Activated CD8-positive, alpha-beta memory T cell treated with anti-CD3 and anti-CD28 coated beads for 1 hour (primary cell): ENCODE measurements at places on chromosomes 3 and 15.
A peak's percentile ranks its signal among the peaks of the same experiment; 100 is the strongest.

- DNase-seq: no peak
Measured at GRCh38 chr15:99514306-99514705, 51.5 kb upstream of the MEF2A start.

- DNase-seq: no peak
Measured at GRCh38 chr3:138687236-138687635, 78.7 kb downstream of the FAIM start.

- no peak for DNase-seq
Measured at GRCh38 chr3:153404157-153404556, 242.1 kb downstream of the RAP2B start.

DNA sequence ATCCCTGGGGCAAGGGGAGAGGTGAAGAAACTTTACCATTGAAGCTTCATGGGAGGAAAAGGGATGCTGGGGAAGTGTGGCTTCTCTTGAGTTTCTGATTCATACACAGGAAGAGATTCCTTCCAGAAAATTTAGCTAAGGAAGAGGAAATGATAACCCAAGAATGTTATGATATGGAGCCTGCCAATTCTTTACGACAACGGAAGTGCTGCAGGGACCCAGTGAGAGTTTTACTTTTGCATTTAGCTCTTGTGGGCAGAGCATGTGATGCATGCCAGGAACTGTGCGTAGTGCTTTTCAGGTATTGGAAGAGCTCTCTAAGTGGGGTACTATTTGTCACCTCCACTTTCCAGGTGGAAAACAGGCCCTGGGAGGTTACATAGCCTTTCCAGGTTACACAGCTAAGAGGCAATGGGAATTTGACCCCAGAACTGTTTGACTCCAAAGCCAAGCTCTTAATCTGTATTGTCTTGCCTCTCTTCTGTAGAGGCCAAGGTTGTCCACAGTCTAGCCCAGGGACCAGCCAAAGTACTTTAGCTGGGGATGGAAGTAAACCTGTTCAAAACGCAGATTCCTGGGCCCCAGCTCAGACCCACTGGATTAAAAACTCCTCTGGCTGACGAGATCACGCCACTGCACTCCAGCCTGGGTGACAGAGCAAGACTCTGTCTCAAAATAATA lies 23.0 kb downstream of the CMTM7 start:
- no peak for DNase-seq

DNA sequence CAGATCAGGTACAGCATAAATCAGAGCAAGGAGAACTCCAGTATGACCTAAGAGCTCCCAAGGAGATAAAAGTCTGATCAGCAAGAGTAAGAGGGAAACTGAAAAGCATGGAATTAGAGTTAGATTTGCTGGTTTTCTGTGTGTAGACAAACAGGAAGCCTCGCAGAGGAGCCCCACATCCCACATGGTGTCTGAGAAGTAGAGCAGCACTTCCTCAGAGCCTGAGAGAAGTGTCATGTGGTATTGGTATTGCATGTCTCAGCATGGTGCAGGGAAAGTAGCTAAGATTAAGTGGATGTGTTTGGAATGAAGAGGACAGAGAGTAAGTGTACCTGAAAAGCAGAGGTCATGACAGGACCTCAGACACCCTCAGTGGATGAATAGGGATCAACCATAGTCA lies 175.4 kb upstream of the GBE1 start:
- no peak for DNase-seq

DNA sequence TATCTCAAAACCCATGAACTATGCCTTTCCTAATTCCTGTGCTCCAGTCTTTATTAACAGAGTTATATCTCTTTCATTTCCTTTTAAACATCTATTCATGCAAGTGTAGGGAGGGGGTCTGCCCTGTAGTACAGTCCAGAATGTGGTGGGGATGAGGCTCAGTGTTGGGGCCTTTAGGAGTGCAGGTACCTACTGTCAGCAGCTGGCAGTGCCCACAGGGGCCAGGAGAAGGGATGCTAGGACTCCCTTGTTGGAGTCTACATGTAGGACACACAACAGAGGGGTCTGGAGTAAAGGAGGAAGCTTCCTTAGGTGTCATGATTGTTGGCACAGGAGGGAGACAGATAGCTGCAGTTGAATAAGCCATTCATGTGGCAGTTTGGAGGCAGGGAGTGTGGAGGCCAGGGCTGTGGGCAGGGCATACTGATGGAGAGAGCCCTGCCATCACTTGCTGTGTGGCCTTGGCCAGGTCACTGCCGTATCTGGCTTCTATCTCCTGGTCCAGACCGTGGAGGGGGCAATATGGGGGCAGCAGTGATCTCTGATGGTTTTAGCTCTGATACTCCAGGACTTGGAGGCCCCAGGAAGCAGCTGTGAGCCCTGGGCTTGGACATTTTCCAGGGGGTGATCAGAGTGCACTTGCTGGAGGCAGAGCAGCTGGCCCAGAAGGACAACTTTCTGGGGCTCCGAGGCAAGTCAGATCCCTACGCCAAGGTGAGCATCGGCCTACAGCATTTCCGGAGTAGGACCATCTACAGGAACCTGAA lies 29.5 kb downstream of the ESYT3 start:
- no peak for DNase-seq

GRCh38 chr3:183576487-183577107 lies 21.1 kb upstream of the KLHL6 start:
- DNase-seq: no peak

- DNase-seq: no peak
Measured at GRCh38 chr15:76987896-76988860, 6.7 kb upstream of the PSTPIP1 start.

- peak; percentile 3 for DNase-seq
Measured at GRCh38 chr3:12471241-12471640, 13.0 kb upstream of the TSEN2 start.

DNA sequence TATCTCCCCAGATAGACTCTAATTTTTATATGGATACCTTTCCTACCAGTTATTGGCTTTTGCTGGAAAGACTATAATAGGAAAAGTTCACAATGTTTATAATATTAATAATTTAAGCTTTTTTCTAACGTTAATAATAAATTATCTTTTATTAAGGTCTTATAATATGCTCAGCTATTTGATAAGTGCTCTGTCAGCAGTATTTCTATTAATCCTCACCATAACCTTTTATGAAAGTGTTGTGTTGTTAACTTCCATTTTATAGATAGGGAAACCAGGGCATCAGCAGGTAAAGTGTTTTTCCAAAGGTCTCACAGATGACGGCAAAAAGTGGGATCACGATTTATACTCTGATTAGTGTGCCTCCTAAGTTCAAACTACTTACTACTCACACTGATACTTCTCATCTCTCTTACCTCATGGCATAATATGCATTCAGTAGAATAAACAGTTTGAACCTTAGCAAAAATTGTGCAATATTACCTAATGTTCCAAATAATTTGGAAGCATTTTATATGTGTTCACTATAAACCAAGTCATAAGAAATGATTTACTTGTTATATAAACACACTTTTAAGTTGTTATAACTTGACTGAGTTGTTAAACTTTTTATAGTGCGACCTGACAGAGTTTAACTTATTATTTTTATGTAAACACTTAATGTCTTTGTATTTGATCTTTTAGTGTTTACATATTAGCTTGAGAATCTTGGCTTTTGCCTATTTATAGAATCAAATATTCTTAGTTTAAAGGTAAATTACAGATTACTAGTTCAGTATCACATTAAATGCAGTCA lies 274.9 kb upstream of the DCBLD2 start:
- no peak for DNase-seq

GRCh38 chr3:112813723-112814171 lies 32.9 kb downstream of the CD200R1L start:
- no peak for DNase-seq

- no peak for DNase-seq
Measured at GRCh38 chr3:179460260-179460659, 9.0 kb upstream of the GNB4 start.

GRCh38 chr15:61153291-61153690 lies 75.8 kb downstream of the RORA start:
- no peak for DNase-seq

DNA sequence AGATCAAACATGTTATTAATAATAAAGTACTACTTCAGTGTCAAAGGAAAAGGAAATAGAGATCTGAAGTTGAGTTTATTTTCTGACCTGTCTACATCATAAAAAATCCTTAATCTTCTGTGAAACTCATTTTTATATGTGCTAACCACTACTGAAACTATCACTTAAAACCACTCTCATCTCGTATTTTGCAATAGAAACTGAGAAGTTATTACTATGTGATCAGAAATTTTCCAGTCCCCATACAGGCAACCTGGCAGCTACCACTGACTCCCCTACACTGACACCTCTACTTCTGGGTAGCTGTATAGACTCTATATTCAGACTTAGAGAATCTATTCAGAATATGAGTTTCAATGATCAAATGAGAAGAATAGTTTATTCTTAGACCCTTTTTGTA lies 8.3 kb downstream of the HDGFL3 start:
- no peak for DNase-seq

DNA sequence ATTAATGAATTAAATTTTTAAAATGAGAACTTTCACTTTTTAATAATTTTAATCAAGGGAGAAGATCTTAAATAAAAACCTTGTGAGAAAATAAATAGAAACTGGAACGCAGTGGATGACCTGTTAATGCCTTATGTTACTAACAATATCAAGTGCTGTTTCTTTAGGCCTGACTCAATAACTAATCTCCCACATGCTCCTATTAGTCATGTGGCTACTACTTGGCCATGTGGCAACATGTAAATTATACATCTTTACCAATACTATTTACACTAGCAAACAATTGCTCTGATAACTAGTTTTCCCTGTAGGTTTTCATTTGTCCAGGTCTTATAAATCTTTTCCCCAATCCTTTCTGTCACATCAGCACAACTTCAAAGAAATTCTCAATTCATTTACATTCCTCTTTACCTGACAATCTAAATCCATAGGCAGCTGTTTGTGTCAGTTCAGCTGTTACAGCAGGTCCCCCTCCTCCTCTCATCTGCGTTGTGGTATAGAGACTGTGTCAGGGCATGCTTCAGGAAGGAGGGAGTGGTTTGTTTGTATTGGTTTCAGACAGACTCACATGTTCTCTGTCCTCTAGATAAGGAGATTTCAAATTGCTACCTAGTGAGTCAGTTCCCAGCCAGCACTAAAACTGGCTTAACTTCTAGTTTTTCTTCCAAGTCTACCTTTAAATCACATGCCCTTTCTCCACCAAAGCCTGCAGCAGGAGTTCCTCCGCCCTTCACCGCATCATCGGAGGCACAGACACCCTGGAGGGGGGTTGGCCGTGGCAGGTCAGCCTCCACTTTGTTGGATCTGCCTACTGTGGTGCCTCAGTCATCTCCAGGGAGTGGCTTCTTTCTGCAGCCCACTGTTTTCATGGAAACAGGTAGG lies 11.3 kb upstream of the C3orf52 start:
- no peak for DNase-seq

GRCh38 chr3:62749657-62750056 lies 125.6 kb downstream of the CADPS start:
- DNase-seq: no peak

GRCh38 chr15:80957976-80958375 lies 31.6 kb downstream of the MESD start:
- DNase-seq: no peak

DNA sequence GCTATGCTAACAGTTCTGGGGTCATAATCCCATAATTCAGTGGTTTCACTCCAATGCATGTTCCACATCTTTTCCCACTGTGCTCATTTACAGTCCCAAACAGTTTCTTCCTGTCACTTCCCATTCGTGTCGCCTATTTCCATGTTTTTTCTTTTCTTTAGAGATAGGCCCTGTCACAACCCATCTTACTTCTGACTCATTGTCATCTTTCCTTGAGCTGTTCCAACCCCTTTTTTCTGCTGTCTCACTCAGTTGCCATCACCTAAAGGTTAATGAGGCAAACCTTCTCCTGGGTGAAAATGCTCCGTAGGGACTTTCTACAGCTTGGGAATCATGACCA lies 814.5 kb downstream of the VGLL3 start:
- DNase-seq: no peak

DNA sequence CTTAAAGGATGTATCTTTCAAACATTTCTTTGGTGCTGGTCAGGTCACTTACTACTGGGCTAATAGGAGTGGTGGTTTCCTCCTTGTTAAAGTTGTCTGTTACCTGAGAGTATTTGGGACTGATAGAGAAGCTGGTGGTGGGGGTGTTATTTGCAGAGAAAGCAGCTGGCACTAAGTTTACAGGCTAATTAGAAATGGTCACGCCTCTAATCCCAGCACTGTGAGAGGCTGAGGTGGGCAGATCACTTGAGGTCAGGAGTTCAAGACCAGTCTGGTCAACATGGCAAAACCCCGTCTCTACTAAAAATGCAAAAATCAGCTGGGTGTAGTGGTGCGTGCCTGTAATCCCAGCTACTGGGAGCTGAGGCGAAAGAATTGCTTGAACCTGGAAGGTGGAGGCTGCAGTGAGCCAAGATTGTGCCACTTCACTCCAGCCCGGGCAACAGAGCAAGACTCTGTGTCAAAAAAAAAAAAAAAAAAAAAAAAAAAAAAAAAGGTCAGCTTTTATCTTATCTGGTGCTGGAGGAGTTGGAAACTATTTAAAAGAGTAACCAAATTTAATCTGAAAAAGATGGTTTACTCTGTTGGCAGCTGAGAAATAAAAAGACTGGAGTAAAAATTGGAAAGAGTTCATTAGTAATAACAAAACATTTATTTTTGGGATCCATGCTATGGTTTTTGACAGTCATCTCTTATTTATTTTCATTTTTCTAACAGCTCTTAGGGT lies 332.6 kb downstream of the PTPRG start:
- no peak for DNase-seq

DNA sequence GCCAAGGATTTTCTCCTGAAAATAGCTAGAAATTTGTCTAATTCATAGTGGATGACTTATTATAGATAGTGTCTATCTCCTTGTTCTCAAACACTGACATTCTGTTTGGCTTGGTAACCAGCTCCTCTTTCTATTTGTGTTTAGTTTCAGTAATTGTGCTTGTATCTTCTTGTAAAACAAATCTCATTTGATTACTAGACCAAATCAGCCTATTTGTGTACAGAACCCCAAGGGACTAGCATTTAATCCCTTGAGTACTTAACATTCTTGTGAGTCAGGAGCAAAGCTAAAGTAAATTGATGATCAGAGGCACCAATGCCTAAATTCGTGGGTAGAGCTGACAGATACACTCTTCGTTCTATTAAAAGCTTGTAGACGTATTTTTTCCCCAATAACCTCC lies 306.5 kb upstream of the SLITRK3 start:
- no peak for DNase-seq

DNA sequence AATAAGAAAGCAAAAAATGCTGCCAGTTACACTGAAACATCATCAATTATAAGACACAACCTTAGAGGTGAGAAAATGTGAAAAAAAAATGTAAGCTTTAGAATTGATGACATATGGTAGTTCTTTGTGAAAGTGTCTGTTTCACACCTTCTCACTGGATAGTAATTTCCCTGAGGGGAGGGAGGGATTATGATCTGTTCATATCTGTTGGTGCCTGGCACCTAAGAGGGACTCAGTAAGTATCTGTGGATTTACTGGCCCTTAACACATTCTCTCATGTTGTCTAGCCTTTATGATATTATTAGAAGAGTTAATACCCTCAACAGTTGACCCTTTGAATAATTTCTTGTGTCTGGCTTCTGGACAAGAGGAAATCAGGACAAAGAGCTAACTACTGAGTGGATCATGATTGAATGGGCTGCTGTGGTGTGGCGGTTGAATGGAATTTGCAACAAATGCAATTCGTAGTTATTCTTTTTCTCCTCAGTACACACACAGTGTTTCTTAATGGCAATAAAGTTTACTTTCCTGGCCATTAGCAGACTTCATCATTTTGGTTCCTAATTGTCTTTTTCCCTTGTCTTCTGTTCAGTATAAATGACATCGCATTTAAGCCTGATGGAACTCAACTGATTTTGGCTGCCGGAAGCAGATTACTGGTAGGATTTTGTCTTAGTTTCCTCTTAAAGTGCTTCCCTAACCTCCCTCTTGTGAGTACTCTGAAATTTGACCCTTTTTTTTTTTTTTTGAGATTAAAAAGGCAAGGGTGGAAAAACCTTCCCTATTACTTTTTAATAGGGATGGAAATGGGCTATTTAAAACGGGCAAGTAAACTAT lies 9.5 kb downstream of the IFT122 start:
- no peak for DNase-seq
